ENCODE measurements at places on chromosomes 3 and 15.

DNA sequence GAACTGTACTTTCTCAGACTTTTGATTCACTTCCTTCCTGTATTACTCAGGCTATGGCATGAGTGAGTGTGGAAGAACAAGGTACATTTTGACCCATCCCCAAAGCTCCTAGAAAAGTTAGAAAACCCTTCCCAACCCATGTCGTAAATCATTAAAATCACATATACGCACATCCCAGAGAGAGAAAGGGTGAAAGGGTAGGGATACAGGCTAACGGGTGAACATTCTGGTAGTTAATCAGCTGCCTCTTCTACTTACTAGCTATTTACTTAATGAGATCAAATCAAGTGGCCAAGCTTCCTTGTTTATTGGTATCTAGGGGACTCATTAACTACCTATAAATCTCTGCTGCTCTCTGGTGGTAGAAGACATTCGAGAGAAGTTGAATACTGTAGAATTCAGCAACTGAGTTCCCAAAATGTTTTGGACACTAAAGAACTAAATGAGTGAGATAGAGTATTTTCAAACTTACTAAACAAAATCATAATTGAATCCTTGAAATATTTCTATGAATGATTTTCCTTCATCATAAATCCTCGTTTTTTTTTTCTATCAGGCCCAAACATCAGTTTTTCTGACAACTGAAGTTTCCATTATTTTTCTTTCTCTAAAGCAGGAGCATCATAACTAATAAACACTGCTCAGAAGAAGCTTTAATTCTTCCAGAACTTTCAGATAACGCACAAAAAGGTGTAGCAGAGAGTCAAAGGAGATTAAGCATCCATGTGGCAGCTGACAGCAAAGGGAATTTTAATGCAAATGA is 124.2 kb downstream of the IMPG2 start:
- peak; percentile 67 for DNase-seq

DNA sequence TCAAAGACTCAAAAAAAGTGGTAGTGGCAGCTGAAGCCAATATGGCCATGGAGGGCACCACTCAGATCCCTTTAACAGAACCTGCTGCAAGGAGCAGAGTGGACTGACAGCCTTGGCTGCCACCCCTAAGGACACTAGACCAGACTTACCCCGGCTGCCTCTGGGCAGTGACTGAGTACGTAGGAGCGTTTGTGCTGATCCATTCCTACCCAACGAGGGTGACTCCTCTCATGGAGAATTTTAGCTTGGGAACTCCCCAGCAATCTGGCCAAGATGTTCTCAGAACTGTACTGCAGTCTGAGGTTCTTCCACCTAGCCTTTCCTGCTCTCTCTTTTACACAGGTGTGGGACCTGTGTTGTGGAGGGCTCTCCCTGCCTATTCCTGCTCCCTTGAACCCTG is 22.1 kb downstream of the CLEC3B start:
- DNase-seq, result no peak

DNA sequence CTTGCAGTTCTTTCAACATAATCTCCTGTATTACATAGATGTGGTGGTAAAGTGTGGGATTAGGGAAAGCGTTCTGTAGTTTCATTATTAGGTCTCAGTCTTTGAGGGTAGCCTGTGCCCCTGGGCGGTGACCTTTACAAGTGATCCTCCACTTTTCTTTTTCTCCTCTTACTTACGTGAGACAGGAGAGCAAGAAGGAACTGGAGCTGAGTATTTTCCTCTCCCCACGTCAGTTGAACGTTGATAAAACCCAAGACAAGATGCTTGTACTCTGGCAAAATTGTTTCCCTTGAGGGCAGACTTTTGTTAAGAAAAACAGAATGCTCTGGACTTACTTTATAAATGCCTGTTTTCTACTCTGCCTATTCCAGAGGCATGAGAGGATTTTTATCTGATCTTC is 378.7 kb downstream of the ZNF385D start:
- no peak for DNase-seq

DNA sequence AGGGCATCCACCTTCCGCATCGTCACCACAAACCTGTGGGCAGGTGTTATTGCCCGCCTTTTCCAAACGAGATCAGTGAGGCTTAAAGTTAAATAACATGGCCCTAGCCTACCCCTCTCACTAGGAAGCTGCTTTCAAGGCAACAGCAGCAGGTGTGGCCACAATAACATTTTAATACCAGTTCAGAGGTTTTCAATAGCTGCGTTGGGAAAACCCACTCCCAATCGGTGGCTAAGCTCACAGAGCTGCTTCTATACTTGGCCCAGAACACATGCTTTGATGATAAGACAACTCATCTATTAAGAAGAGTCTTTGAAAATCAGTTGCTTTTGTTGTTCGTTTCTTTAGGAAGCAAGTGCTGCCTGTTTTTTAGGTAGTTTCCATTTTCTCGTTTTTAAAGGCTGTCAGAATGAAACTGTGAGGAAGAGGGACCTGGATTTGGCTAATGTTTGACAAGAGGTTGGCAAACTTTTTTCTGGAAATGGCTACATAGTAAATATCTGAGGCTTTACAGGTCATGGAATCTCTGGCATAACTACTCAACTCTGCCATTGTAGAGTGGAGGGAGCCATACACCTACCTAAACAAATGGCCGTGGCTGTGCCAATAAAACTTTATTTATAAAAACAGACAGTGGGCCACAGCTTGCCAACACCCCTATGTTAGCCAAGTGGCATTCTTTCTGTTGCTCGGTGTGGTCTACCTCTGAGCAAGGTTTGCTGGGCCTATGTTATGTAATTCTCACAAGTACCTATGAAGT is 179.6 kb downstream of the FEZF2 start:
- no peak for DNase-seq

DNA sequence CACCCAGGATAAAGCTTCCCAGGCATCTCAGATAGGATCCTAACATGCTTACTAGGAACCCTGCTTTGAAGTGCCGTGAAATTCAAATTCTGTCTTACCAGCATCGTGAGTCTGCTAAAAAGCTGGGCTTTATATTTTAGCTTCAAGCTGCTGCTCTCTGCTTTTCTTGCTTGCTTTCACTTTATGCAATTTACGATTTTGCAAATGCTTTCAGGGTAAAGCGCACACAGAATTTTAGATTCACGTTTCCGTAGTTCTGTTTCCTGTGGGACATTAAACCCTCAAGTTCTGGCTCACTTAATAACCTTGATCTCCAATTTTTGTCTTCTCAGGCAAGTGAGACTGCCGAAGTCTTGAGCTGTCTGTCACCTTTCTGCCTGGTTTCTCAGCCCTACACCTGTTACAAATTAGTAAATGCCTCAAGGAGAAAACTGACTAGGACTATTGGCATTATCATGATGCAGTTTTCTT is 170.5 kb upstream of the TGFBR2 start:
- DNase-seq, result no peak

DNA sequence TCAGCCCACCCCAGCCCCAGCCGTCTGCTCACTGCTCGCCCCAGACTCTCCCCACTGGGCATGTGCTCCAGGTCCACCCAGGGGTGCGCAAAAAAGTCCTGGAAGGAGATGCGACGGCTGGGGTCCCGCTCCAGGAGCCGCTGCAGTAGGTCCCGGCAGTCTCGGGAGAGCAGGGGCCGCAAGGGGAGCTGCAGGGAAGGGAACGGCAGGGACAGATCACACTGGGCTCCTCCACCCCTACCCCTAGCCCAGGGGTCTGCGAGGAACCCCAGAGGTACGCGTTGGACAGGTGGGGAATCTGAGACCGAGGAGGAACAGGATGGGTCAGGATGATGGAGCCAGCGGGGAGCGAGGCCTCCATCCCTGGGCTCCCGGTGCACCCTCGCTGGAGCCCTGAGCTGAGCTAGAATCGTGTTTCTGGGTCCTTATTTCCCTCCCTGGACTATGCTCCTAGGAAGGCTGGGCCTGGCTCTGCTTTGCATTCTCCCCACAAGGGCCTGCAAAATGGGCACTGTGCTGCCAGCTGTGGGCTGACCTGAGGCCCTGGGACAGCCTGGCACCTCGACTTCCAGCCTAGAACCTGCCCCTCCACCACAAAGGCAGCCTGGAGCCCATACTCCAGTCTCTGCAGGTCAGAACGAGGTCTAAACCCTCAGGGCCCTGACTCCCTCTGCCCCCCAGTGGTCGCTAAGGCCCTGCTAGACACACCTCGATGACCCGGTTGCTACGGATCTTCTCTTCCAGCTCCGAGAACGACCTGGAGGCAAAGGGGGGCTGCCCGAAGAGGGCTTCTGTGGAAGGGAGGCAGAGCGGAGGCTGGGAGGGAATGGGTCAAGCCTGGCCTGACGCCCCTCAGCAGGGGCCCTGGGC is 3.2 kb downstream of the ULK3 start:
- DNase-seq, result no peak

GRCh38 chr3:187833799-187834578 is 88.7 kb upstream of the BCL6 start:
- DNase-seq, result no peak

- DNase-seq, result no peak
These were observed 587 bp upstream of the TNK2 start for GRCh38 chr3:195908694-195909581.

- no peak for DNase-seq
These were observed 43.0 kb downstream of the NSMCE3 start for GRCh38 chr15:29226436-29227208.

GRCh38 chr15:69976366-69976994 is 121.2 kb downstream of the TLE3 start:
- peak; percentile 81 for DNase-seq

DNA sequence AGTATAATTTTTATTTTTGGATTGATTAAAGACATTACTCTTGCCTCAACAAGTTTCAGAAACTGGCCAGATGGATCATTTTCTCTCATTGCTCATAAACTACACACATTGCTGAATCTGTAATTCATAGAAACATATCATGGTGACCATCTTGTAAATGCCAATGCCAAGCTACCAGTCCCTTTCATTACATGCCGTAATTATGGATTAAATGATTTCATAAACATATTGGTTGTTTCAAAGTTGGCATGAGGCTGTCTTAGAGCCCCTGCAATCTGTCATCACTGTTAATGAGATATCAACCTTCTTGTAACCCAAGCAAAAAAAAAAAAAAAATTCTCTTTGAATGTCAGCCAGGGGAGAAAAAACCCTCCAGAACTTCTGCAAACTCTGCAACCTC is 112.2 kb downstream of the DCLK3 start:
- DNase-seq, result no peak

DNA sequence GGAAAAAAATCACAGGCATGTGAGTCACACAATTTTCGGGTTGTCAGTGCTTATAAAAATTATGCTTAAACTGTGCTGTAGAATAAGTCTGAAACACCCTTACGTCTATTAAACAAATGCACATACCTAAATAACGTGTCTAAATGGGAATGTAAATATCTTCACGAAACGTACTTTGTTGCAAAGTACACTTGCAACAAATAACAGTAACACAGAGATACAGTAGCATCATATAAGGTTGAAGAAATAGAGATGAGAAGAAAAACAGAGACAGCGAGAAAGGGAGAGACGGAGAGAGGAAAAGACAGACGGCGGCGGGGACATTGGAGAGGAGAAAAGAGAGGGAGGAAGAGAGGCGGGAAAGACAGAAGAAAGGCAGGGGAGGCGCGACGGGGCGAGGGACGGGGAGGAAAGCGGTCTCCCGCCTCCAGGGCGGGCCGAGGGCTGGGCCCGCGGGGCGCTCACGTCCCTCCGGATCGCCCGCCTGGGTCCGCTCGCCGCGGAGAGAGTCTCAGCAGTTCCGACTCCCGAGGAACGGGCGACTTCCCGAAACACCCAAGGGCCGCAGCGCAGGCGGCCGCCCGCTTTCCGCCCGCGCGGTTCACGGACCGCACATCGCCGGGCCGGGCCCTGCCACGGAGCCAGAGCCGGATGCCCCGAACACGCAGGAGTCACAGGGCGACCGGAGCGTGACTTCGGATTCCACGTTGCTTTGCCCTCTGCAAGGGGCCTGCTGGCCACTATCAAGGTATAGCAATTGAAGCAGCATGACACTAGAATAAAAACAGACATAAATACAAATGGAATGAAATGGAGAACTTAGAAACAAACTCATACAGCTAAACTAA is 153.4 kb downstream of the LMLN start:
- no peak for DNase-seq

GRCh38 chr3:133799794-133800585 is 5.6 kb upstream of the SRPRB start:
- no peak for DNase-seq

- DNase-seq, result no peak
These were observed 265.8 kb upstream of the ZNF717 start for GRCh38 chr3:76051145-76051544.

- no peak for DNase-seq
These were observed 17.9 kb downstream of the PSTPIP1 start for GRCh38 chr15:77012868-77013267.

- DNase-seq, result no peak
These were observed 608.2 kb downstream of the NSUN3 start for GRCh38 chr3:94671078-94671477.

DNA sequence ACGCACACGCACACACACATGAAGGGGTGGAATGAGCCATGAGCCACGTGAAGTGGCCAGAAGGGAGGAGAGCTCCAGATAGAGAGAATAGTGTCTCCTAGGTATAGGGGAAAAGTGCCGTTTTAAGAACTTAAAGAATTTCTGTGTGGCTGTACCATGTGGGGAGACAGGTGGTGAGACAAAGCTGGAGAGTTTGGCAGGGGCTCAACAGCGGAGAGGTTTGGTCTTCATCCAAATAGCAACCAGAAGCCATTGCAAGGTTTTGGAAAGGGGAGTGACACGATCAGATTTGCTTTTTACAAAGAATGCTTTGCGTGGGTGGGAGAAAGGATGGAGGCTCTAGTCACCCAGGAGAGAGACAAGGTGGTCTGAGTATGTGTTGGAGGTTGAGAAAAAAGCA is 146.0 kb downstream of the IL20RB start:
- DNase-seq, result no peak

- no peak for DNase-seq
These were observed 100.0 kb upstream of the DLG1 start for GRCh38 chr3:197398286-197398878.

DNA sequence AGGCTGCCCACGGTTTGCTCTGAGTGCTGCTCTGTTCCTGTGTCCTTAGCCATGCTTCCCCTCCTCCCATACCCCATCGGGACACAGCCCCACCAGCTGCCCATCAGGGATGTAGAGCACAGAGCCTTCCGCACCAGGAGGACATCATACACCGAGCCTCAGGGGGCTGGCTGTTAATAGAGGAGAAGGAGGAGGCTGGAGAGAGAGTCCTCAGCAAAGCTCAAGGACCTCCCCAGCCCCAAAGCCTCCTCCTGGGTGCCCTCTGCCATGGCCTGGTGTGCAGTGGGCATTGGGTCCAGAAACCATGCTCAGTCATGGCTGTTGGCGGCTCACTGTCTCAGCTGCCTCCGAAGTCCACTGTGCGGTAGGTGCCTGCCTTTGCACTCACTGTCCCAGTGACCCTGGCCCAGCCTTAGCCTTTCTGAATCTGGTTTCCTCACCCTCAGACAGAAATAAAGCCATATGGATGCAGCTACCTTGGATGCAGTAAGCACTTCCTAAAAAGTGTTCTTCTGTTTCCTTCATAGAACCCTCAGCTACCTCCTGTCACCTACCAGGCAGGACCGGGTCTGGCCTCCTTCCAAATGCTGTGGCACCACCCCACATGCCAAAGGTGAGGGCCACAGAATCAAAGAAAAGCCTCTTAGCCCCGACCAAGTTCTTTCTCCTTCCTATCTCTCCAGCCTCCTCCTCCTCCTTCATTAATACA is 53.9 kb downstream of the ACAD9 start:
- DNase-seq, result no peak

Measured in renal pelvis (tissue), 12 donors.